MM.1S (cell line): ENCODE measurements at places on chromosomes 12 and 14.
A peak's percentile ranks its signal among the peaks of the same experiment; 100 is the strongest.

DNA sequence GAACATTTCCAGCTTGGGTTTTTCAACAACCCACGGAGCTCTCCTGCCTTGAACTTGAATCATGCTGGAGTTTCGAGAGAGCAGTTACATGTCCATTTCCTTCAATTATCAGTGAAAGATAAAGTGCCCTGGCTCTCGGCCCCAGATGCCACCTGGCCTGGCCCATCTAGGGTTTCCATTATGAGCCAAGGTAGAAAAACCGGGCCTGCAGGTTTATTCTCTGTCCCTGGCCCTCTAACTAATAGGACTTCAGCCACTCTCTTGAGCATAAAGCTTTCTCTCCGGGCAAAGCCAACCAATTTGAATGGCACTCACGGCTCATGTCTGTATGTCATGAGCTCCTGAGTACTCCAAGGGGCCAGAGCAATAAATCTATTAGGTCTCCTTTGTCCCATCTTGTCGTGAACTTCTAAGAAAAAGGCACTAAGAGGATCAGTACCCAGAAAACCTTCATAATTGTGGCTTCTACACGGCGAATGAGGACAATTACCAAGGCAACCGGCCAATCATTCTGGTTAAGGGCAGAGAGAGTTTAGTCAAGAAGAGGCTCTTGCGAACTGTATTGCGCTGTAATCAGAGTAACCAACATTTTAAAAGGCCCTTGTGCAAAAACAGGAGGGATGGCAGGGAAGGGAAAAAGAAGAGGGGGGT, 392.3 kb downstream of the MED13L start:
- DNase-seq = no peak

- no peak for DNase-seq
Measured at GRCh38 chr12:62720661-62721330, 214.2 kb downstream of the PPM1H start.

GRCh38 chr14:69968132-69968531, 88.9 kb downstream of the SMOC1 start:
- no peak for DNase-seq

DNA sequence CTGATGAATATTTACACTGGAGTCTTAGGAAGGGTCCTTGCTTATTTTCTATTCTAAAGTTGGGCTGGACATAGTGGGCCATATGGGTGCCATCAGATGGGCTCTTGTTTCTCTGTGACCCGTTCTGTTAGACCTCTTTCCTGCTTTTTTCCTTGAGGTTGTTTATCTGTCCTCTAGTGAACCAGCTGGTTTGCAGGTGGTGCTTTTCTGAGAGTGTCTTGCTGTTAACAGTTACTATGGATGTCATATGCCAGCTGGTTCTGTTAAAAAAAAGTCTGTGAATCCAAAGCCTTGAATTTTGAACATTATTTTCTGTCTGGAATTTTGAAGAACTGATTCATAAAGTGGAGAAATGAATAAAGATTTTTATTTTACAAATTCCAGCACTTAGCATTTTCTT, 29.2 kb downstream of the ZC3H14 start:
- no peak for DNase-seq

GRCh38 chr12:51270067-51270950, at the start of gene SMAGP:
Gene SMAGP (minus strand): TSS chr12:51270415. CDS start chr12:51269278, 1,137 bp downstream.
- peak; percentile 69 for DNase-seq

- no peak for DNase-seq
Measured at GRCh38 chr12:132182711-132183365, 38.6 kb downstream of the NOC4L start.

DNA sequence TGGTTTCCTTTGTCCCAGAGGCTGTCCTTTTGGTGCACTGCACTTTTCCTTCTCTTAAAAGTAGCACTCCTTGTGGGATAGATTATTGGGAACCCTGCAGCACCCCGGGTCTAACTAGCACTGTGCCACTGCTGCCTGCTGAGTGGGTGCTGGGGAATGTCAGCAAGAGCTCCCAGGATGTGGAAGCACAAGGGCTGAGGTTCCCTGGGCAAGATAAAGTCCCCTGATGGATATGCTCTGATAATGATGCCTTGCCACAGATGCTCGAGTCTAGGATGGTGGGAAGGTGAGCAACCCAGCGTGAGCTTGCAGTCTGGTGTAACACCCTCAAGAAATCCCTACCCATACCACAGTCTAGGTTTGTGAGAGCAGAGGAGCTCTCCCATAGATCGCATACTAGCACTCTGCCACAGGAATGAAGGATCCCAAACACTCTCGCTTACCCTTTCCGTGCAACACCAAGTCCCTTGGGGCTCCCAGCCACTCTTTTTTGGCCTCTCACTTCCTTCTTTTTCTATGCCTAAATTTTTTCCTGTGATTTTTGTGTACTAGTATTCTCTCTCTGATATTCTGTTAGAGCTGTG, 32.6 kb downstream of the USP15 start:
- no peak for DNase-seq

DNA sequence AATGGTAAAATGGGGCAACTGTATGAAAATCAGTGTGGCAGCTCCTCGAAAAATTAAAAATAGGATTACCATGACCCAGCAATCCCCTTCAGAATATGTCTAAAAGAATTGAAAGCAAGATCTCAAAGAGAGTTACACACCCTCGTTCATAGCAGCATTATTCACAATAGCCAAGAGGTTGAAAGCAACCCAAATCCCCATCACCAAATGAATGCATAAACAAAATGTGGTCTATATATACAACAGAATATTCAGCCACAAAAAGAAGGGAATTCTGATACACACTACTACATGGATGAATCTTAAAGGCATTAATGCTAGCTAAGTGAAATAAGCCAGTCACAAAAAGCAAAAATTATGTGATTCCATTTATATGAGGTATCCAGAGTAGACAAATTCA, 27.2 kb downstream of the RAD52 start:
- DNase-seq = no peak

- DNase-seq = no peak
Measured at GRCh38 chr14:77023001-77023996, 5.2 kb downstream of the IRF2BPL start.

- peak; percentile 28 for DNase-seq
Measured at GRCh38 chr12:64450711-64451486, 1.0 kb upstream of the TBK1 start.

- no peak for DNase-seq
Measured at GRCh38 chr14:91919814-91920213, 27.7 kb downstream of the FBLN5 start.

GRCh38 chr12:10940389-10940788, 1.3 kb upstream of the TAS2R14 start:
- no peak for DNase-seq

DNA sequence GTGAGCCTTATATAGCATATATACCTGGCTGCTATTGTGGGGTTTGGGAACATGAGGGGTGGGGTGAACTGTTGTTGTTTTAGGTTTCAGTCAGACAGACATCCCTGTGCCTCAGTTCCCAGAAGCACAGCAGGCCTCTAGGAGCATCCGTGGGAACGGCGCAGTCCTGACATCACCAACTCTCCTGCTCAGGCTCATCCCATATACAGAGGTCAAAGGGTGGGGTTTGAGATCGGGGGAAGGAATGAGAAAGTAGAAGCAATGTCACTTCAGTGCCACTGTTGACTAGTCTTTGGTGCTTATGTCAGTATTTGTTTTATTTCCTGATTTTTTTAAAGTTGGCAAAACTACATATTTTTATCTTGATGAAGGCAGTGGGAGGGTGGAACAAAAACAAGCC, 43.1 kb upstream of the A2ML1 start:
- no peak for DNase-seq

- DNase-seq = no peak
Measured at GRCh38 chr12:32889011-32889760, 7.4 kb downstream of the PKP2 start.

DNA sequence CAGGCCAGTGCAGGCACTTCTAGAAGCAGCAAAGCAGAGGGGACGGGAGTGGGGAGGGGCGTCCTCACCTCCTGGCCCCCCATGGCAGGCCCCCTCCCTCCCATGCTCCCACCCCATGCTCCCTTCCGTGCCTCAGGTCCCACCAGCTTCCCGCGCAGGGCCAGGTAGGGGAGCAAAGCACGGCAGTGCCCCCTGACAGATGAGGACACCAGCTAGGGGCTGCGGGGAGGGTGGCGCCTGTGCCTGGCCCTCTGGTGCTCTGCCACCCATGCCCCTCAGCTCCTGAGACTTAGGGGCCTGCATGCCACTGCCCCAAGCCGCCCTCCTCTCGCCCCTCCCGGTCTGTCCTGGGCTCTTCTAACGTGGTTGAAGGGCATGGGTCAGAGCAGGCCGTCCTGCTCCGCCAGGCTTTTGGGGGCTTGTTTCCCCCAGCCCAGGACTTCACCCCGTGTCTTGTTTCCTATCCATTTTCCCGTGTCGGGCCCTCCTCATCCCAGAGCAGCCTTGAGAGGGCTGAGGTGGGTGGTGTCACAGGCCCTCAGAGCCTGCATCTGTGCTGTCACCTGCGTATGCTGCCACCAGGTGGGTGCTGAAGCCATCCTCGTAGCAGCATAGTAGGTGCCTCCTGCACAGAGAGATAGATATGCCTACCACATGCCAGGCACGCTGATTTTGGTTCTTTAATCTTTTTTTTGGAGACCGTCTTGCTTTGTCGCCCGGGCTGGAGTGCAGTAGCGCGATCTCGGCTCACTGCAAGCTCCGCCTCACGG, 10.2 kb downstream of the TRMT61A start:
- no peak for DNase-seq

- DNase-seq = no peak
Measured at GRCh38 chr12:108356835-108357806, 18.0 kb upstream of the CMKLR1 start.

- DNase-seq = no peak
Measured at GRCh38 chr14:26887847-26888246, 290.0 kb upstream of the NOVA1 start.

GRCh38 chr12:10448236-10448635, 4.9 kb downstream of the KLRC1 start:
- no peak for DNase-seq
